Adrenal gland (tissue), 19 donors: ENCODE measurements at places on chromosomes 16 and 17. TPM values are rescaled to one million over a fixed set of nuclear protein-coding genes. Genes with fewer than 3 reads are reported as not detected.

DNA sequence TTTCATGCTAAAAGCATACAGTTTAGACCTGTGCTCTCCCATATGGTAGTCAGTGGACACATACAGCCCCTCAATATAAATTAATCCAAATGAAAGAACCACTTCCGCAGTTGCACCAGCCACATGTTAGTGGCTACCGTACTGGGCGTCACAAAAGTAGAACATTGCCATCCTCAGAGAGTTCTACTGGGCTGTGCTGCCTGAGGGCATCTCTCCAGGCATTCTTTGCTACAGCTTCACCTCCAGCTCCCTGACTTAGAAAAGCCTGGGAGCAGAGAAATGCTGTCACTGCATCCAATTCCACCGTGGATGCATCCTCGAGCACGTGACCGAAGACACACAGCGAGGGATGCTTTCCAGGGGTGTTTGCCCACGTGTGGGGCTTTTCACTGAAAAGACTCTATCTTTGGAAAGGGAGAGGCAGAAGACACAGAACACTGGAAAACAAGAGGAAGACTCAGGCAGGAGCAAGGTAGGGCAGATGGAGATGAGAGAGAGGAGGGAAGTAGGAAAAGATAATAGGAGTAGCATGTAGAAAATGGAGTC, 86.4 kb downstream of the GAS7 start:
- peaks cover 37% of the 10 kb centered on the region for H3K4me1 ChIP-seq
- peak overlapping the region; percentile 8 for H3K27ac ChIP-seq
- no peak for DNase-seq
- H3K36me3 ChIP-seq, result no peaks in the 10 kb centered on the region
- no peaks in the 10 kb centered on the region for H3K27me3 ChIP-seq

Gene DNAI2
- not detected for total RNA-seq

GRCh38 chr17:2736956-2737355, 12.5 kb downstream of the CCDC92B start:
- no peak overlapping the region for H3K4me3 ChIP-seq
- H3K36me3 ChIP-seq, result no peaks in the 10 kb centered on the region
- no peak for DNase-seq
- no peaks in the 10 kb centered on the region for H3K27me3 ChIP-seq

GRCh38 chr17:78842881-78843565, 2.4 kb upstream of the USP36 start:
- no peaks in the 10 kb centered on the region for H3K27me3 ChIP-seq
- H3K36me3 ChIP-seq, result peaks cover 2% of the 10 kb centered on the region
- DNase-seq, result peak; percentile 57
- no peak overlapping the region for H3K27ac ChIP-seq
- H3K4me3 ChIP-seq, result no peak overlapping the region

DNA sequence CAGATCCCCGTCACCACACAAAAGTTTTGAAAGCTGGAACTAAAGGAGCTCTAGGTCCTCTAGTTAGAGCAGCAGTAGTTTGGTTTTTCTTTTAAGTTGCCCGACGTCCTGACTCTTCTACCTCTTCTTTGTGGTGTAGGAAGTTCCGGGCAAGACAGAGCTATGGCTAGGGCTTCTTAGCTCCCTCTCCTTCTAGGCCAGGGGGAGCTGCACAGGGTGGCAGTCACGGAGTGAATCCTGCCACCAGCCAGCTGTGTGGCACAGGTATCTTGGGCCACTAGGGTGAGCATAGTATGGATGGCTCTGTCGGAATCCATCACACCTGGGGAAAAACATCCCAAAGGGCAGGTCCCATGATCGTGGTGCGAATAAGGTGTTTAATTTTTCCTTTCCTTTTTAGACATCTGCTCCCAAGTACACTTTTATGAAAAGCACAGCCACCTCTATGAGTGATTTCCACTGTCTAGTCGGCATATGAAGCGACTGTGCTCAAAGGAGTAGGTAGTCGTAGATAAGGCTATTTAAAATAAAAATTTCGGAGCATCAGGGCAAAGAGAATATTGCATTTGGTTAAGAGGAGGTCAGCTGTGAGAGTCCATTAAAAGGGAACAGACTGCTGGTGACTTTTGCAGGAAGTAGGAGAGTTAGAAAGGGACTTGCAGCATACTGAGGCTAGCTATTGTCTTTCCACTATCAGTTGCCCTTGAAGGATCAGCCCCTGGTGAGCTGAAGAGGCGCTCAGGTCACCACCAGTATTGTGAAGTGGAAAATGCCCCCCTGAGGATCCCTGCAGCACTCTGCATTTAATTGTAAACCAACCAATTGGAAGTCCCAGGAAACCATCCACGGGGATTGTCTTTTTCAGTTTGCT, 2.1 kb downstream of the PRKCA start:
- H3K36me3 ChIP-seq, result no peaks in the 10 kb centered on the region
- DNase-seq, result no peak
- no peaks in the 10 kb centered on the region for H3K27me3 ChIP-seq
- H3K27ac ChIP-seq, result peak overlapping the region; percentile 92
- peaks cover 49% of the 10 kb centered on the region for H3K4me1 ChIP-seq

Gene CLEC18B
- total RNA-seq, result 4.2 TPM

Gene FAM171A2
- 2.0 TPM for total RNA-seq

Gene DHODH
- total RNA-seq, result 5.0 TPM

Gene KRTAP3-1
- total RNA-seq, result not detected

- H3K4me3 ChIP-seq, result no peak overlapping the region
- no peaks in the 10 kb centered on the region for H3K27me3 ChIP-seq
- H3K4me1 ChIP-seq, result no peaks in the 10 kb centered on the region
- DNase-seq, result no peak
These were observed 141.1 kb downstream of the MSI2 start for GRCh38 chr17:57397402-57397801.

Gene CD300H
- not detected for total RNA-seq

DNA sequence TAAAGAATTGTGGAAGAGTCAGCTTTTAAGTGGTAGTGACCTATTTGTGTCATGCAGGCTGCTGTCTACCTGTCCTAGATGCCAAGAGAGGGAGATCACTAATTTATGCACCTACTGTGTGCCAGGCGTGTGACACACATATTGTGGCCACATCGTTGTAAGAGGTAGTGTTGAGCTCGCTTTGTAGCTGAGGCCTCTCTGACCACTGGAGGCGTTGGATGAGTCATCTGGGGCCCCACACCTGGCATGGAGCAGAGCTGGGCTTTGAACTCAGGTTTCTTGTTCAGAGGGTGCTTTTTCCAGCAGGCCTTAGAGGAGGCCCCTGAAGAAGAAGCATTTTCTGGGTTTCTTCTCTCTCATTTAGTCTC, 52.3 kb upstream of the LGALS9 start:
- peaks cover 52% of the 10 kb centered on the region for H3K4me1 ChIP-seq
- H3K4me3 ChIP-seq, result no peak overlapping the region
- H3K27ac ChIP-seq, result peak overlapping the region; percentile 86
- no peak for DNase-seq

Gene NEUROD2
- total RNA-seq, result not detected

DNA sequence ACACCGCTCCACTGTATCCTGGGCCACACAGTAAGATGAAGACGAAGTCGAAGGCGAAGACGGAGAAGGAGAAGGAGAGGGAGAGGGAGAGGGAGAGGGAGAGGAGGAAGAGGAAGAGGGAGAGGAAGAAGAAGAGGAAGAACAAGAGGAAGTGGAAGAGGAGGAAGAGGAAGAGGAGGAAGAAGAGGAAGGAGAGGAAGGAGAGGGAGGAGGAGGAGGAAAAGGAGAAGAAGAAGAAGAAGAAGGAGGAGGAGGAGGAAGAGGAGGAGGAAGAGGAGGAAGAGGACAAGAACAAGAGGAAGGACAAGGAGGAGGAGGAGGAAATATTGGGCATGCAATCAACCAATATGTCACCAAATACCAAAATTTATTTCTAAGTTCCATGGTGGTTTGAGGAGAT, 149.5 kb upstream of the ERCC4 start:
- H3K4me1 ChIP-seq, result no peaks in the 10 kb centered on the region
- H3K27ac ChIP-seq, result no peak overlapping the region
- no peak overlapping the region for H3K4me3 ChIP-seq
- DNase-seq, result no peak
- no peaks in the 10 kb centered on the region for H3K36me3 ChIP-seq

DNA sequence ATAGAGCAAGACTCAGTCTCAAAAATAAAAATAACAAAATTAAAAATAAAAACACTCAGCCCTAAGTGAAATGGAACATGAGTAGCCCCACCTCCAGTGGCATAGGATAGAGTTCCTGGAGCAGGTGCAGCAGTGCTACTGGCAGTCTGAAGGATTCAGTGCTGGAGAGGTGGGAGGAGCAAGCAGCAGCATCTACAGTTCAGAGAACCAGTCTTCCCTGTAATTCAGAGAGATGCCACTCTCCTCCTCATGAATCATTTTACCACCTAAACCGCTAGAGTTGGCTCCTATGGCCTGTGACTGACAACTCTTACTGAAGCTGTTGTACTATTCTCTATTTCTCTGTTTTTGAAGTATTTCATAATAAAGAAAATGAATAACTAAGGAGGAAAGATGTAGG, 56.0 kb upstream of the SMURF2 start:
- H3K27me3 ChIP-seq, result no peaks in the 10 kb centered on the region
- H3K4me3 ChIP-seq, result no peak overlapping the region
- no peaks in the 10 kb centered on the region for H3K36me3 ChIP-seq
- H3K27ac ChIP-seq, result no peak overlapping the region
- no peak for DNase-seq

Gene SRCIN1
- 2.2 TPM for total RNA-seq

GRCh38 chr16:69131167-69131838, 1.1 kb downstream of the CHTF8 start:
- peaks cover 5% of the 10 kb centered on the region for H3K36me3 ChIP-seq
- H3K27me3 ChIP-seq, result no peaks in the 10 kb centered on the region
- peaks cover 9% of the 10 kb centered on the region for H3K4me1 ChIP-seq
- peak overlapping the region; percentile 99 for H3K4me3 ChIP-seq
- no peak for DNase-seq
- H3K27ac ChIP-seq, result peak overlapping the region; percentile 89

GRCh38 chr17:1541367-1541904, 21.2 kb downstream of the PITPNA start:
- no peaks in the 10 kb centered on the region for H3K4me1 ChIP-seq
- no peak for DNase-seq
- no peaks in the 10 kb centered on the region for H3K36me3 ChIP-seq
- H3K27ac ChIP-seq, result no peak overlapping the region
- no peaks in the 10 kb centered on the region for H3K27me3 ChIP-seq

Gene ABCC11
- 0.17 TPM for total RNA-seq

DNA sequence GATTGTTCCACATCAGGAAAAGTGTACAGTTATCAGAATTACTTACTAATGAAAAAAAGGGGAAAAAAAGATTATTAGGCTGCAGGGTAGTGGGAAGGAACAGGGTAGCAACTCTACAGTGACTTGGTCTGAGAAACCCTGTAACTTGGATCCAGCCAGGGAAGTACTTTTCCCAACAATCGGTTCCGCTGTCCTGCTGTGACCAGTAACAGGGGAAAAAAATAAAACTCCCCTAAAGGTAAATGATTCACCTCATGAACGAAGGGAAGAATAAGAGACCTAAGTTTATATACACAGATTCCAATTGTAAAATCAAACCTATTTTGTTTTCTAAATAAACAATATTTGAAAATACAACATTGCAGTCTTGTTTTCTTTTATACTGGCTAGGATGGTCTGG, 189.9 kb downstream of the WWOX start:
- no peak overlapping the region for H3K4me3 ChIP-seq
- no peaks in the 10 kb centered on the region for H3K36me3 ChIP-seq
- H3K4me1 ChIP-seq, result no peaks in the 10 kb centered on the region

DNA sequence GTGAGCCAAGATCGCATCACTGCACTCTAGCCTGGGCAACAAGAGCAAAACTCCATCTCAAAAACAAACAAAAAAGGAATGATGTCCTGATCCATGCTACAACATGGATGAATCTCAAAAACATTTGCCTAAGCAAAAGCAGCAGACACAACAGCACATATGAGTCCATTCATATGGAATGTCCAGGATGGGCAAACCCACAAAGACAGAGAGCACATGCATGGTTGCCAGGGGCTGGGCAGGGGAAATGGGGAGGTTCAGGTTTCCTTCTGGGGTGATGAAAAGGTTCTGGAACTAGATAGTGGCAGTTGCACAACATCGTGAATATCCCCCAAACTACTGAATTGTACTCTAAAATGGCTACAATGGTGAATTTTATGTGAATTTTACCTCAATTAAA, 35.3 kb upstream of the RAI1 start:
- DNase-seq, result no peak
- no peak overlapping the region for H3K27ac ChIP-seq
- H3K36me3 ChIP-seq, result no peaks in the 10 kb centered on the region
- H3K4me3 ChIP-seq, result no peak overlapping the region
